ENCODE measurements at places on chromosomes 7 and 10. TPM values are rescaled to one million over a fixed set of nuclear protein-coding genes. Genes with fewer than 3 reads are reported as not detected.

CUZD1 gene
- total RNA-seq = 1.3 TPM

GJC3 gene
- 0.24 TPM for total RNA-seq

CAPZA2 gene
- total RNA-seq = 175 TPM

SAMD9L gene
- 3.3 TPM for total RNA-seq

PARG gene
- total RNA-seq = 29.1 TPM

GJD4 gene
- total RNA-seq = not detected

SMKR1 gene
- 7.9 TPM for total RNA-seq

AKR1D1 gene
- 0.30 TPM for total RNA-seq

AGBL3 gene
- total RNA-seq = 1.2 TPM

SLC18A3 gene
- not detected for total RNA-seq

ADCYAP1R1 gene
- not detected for total RNA-seq

CALHM2 gene
- total RNA-seq = 6.0 TPM

Data from activated T-cell treated with anti-CD3 and anti-CD28 coated beads, Interleukin-2, amount 50 U/mL, for 4 hours (primary cell).